ENCODE measurements at places on chromosomes 16 and 17. TPM values are rescaled to one million over a fixed set of nuclear protein-coding genes. Genes with fewer than 3 reads are reported as not detected.

GRCh38 chr17:67041941-67042899 is 2.1 kb upstream of the CACNG1 start:
- DNase-seq: no peak

DNA sequence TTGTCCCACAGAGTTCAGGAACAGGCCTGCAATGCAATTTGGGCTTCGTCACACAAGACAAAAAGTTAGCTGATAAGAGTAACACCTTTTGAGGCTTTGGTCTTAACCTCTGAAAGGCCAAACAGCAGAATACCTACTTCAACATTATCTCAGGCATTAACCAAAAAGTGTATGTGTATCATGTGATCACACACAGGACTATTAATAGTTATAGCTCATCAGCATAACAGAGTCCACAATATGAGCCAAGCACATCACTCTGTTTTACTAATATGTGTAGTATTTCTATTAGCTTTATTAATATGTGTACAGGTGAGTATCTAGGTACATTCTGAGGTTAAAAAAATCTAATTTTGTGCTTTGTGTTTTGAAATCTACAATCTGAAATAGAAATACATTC is 30.8 kb downstream of the MYO1D start:
- no peak for DNase-seq

GRCh38 chr17:794876-795275 is 12.7 kb downstream of the MRM3 start:
- DNase-seq: peak; percentile 24

- DNase-seq: no peak
Observed at GRCh38 chr17:9230346-9230745, 209.0 kb downstream of the NTN1 start.

Gene KCNH6
- polyA plus RNA-seq: not detected

Gene IGF2BP1
- polyA plus RNA-seq: not detected

Gene CCDC92B
- not detected for polyA plus RNA-seq
